NCI-H446 (cell line): ENCODE measurements at places on chromosomes 5 and 9.

DNA sequence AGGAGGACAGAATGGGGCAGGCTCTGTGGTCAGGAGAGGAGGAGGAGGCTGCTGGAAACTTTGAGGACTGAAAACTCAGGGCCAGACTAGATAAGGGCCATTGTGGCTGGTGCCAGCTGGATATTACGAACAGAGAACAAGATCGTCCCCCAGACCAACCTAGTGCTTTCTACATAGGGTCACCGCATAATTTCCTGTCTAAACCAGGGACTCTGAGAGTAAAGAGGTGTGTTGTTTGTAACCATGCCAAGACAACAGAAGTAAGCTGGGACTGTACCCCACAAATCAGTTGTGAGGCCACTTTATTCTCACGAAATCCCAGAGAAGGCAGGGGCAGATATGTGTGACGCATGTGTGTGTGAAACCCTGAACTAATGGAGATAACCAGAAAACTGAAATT is 20.3 kb upstream of the GFPT2 start:
- no peak for DNase-seq

- no peak for DNase-seq
Measured at GRCh38 chr5:11247224-11247623, 486.2 kb upstream of the DAP start.

DNA sequence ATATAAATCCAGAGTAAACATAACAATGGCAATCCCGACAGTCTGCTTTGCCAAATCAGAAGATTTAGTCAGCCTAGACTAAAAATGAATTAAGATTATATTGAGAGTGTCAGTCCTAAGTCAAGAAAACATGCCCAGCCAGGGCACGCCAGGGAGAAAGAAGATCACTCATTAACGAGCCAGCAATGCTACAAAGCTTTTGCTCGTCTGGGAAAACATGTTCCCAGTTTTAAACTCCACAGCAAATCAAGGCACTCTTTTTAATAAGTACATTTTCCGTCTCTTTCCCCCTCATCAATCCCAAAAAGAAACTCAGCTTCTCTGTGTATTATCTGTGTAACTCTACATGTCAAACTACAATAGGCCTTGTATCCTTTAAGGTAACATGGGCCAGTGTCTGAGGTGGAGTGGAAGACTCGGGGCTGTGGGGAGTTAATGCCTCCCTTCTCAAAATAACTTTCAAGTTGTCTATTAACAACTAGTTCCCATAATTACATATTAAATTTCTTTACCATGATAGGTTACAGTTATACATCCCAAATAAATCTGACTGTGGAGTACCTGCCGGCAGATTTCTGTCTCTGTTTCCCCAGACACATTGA is 40.9 kb downstream of the NFIB start:
- no peak for DNase-seq

- DNase-seq = no peak
Measured at GRCh38 chr9:129745200-129745599, 7.6 kb downstream of the PTGES start.

DNA sequence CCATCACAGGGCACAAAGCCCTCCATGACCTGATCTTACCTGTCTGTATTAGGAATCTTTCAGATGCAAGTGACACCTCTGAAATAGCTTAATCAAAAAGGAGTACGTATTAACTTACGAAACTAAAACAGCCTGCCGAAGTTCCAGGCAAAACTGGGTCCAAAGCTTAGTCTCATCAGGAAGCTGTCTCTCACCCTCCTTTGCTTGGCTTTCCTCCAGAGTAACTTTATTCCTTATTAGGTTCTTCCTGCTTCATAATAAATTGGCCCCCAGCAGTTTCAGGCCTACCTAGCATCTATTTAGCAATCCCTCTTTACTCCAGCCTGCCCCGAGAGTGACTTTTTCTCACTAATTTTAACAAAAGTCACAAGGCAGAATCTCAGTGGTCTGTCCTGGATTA is 58.4 kb upstream of the STK32A start:
- DNase-seq = no peak

DNA sequence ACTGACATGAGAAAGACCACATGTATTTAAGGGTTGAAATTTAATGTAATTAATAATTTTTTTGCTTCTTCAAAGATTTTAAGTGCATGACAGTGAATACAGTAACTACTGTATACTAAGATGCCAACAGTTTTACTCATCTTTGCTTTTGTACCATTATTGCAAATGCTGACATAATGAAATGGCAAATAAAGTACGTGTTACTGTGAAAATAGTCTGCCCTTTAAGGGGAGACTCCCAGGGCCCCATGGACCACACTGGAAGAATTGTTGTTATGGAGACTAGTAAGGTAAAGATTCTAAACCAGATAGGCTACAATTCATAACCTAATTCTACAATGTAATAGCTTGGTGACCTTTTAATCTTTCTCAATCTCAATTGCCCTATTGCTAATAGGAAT is 84.7 kb downstream of the NR3C1 start:
- DNase-seq = no peak

- peak; percentile 25 for DNase-seq
Measured at GRCh38 chr5:132385326-132386105, 16.0 kb downstream of the SLC22A5 start.

DNA sequence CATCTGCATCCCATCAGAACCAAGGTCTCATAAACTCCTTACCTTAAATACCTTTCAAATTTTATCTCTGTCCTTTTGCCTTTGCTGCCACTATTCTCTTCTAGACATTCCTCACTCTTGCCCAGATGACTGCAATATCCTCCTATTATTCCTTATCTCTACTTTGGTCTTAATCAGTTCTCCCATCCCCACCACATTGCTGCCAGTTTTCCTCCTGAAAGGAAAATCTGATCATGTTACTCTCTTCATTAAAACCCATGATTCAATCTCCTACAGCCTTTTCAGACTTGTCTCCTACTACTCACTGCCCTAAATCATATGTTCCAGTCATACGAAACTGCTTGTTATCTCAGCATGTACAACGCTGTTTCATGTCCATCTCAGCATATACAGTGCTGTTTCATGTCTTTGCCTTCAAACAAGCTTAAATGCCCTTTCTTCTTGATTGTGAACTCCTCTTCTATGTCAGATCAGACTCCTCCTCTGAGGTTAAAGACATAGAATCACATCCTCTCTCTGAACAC is 152.6 kb upstream of the FST start:
- DNase-seq = no peak

- no peak for DNase-seq
Measured at GRCh38 chr5:82922086-82922734, 155.0 kb downstream of the TMEM167A start.

DNA sequence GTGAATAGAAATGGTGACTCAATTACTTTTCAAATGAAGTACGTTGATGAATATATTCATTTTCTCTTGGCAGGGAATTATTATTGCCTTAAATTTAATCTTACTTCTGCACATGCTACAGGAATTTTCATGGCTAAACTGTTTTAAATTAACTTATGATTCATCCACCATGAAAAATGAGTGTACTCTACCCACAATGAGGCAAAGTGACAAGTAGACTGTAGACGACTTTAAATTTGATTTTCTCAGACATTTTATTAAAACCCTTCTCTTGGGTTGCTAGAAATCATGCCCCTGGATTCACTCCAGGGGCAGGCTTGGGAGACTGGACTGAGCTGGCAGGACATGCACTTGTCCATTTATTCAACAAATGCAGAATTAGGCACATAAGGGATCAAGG is 23.5 kb upstream of the ERAP2 start:
- DNase-seq = no peak

DNA sequence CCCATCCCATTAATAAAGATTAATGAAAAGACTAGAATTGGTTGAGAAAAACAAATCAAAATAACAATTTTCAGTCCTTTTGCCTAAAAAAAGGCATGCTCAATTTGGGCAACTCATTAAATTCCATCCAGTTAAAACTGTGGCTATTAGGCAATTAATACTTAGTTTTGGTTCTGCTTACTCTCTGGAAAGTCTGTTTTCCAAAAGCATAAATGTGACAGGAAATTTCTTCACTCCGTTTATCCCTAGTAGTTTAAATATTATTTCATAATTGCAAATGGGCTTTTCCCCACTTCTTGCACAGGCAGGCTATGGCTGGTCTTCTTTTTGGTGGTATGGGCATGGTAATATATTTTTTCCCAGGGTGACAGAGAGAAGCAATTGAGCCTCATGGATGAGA is 373.3 kb upstream of the KLF4 start:
- DNase-seq = no peak

GRCh38 chr5:65213921-65214525 is 267.7 kb downstream of the ADAMTS6 start:
- DNase-seq = peak; percentile 14

- DNase-seq = no peak
Measured at GRCh38 chr9:126459965-126460843, 133.6 kb downstream of the MVB12B start.

DNA sequence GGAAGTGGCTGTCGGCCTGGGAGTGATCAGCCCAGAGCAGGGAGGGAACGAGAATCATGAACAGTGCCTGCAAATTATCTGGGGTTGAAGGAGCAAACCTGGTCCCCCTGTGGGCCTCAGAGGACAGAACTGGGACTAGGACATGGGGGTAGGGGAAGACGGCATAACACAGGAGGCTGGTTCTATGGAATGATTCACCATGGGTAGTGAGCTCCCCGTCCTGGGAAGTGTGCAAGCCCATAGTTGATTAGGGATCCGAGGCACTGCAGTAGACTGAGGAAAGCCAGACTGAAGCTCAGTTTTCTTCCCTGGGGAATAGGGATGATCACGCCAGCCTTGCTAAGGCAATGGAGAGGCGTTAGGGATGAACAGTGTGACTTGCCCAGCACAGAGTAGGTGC is 5.6 kb downstream of the ADGRD2 start:
- no peak for DNase-seq

- peak; percentile 12 for DNase-seq
Measured at GRCh38 chr9:69223605-69224004, 49.5 kb downstream of the TJP2 start.

- no peak for DNase-seq
Measured at GRCh38 chr5:168939887-168940544, 360.8 kb upstream of the PANK3 start.

DNA sequence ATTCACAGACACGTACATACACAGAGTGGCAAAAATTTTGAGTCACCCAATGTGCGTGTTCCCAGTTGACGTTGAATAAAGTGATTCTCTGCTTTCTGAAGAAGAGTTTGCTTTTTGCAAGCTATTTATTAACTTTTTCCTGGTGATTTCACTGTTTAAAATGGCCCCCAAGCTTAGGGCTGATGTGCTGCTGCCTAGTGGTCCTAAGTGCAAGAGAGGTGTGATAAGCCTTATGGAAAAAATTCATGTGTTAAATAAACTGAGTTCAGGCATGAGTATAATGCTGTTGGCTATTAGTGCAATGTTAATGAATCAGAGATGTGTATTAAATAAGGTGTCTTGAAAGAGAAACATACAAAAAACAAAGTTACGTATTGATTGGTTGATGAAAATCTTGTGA is 16.9 kb downstream of the CSNK1G3 start:
- DNase-seq = no peak

DNA sequence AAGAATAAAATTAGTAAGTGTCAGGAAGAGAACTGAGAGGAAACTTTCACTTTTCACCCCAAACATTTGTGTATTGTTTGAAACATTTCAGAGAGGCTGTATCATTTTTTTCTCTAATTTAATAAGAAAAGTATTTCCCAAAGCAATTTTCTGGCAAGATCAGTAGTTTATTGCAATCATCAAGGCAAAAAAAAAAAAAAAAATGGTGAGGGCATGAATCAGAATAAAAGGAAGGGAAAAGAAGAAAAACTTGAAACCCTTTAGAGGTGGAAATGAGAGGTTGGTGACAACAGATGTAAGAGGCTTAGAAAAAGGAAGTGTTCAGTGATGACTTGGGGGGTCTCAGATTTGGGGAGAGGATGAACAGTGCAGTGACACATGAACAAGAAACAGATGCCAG is 13.3 kb downstream of the SHC3 start:
- no peak for DNase-seq

DNA sequence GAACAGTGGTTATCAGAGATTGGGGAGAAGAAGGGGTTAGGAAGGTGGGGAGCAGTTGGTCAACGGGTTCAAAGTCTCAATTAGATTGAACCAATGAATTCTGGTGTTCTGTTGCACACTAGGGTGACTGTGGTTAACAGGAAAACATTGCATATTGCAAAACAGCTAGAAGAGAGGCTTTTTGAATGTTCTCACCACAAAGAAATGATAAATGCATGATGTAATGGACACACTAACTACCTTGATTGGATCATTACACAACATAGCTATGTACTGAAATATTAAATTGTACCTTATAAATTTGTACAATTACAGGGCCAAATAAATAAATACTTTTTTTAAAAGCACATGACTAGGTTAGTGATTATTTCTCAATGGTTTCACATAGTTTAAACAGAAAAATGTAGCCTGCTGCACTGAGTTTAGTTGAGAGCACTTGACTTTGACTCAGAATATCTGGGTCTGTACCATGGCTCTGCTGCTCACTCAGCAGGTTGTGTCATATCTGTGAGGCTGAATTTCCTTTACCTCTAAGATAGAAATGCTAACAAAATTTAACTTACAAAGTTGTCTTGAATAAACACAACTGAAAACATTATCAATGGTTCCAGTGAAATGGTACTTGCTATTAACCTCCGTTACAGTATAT is 30.4 kb downstream of the NUDT12 start:
- DNase-seq = no peak

- no peak for DNase-seq
Measured at GRCh38 chr5:35239476-35239875, 9.2 kb upstream of the PRLR start.

DNA sequence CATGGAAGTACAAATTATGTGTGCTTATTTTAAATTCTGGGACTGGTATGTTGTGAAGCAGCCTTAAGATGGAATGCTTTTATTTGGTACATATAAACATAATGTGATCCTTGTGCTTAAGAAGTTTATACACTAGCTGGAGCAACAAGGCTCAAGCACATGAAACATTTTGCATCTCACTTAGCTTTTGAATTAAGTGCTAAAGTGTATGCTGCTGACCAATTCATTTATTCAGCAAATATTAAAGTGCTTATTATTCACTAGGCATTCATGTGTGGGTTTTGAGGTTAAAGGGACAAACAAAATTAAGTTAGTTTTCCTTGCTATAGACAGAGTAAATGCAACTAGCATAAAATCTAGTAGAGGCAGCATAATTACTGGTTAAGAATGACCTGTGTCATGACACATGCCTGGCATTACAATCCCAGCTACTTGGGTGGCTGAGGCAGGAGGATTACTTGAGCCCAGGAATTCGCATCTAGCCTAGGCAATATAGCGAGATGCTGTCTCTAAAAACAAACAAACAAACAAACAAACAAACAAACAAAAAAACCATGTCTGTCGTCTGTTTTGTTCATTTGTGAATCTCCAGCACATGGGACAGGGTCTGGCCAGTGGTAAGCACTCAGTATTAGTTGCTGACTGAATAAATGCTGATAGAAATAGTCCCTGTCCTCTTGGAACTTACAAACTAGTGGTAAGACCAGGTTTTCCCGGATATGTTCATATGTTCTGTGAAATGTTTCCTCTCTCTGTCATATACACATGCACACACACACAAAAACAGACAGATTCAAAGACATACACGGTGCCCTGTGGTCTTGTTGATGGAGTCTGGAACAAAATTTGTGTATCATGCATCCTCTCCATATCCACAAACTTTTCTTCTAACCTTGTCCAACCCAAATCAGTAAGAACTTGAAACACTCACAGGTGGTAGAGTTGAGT is 41.9 kb upstream of the TNFAIP8 start:
- no peak for DNase-seq

- DNase-seq = no peak
Measured at GRCh38 chr9:100066539-100066938, 32.3 kb downstream of the ERP44 start.

GRCh38 chr5:132788990-132789886 is 12.2 kb upstream of the SEPTIN8 start:
- DNase-seq = peak; percentile 21
